ENCODE measurements at places on chromosomes 16 and 17. TPM values are rescaled to one million over a fixed set of nuclear protein-coding genes. Genes with fewer than 3 reads are reported as not detected.
A peak's percentile ranks its signal among the peaks of the same experiment; 100 is the strongest.

DNA sequence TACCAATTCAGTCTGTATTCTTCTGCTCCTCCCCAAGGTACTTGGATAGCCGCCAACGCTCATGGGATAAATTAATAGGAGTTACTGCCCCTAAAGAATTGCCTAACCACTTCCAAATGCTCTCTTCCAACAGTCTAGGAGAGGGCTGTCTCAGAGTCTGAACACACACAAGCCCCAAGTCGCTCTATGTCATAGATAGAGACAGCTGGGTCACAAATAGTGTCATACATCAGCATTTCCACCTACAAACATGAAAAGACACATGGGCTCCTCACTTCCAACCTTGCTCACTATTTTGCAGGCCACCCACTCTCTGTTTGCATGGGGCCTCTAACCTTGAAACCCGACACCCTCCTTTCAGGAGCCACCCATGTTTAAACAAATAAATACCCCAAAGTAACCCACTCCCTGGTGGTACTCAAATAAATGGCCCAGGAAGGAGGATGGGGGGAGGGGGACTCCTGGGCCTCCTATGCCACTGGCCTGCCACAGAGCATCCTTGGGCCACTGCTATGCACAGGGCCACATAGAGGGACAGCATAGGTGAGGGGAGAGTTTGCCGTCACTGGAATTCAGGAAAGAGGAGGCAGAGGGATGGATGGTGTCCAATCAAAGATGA, 265.9 kb downstream of the SOX9 start:
- H3K27ac ChIP-seq: no peak overlapping the region
- H3K4me3 ChIP-seq: no peak overlapping the region
- no peaks in the 10 kb centered on the region for H3K27me3 ChIP-seq
- DNase-seq: no peak

DNA sequence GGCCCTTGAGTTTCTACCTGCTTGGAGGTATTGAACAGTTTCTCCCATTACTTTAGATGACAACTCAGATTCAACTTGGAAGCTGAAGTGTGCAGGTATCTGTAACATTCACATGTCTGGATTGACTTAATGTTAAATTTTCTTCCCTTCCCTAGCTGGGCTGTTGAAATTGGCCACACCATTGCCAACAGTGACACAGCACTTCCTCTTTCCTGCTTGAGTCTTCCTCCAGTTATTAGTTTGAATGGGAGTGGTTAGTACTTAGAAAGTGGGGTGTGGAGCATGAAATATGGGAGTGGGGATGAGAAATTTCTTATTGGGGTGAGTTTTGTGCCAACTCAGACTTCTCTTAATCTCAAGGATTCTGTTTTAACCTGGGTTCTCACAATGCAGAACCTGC, 454.9 kb downstream of the KCNJ2 start:
- H3K27ac ChIP-seq: no peak overlapping the region
- no peak for DNase-seq
- H3K27me3 ChIP-seq: no peaks in the 10 kb centered on the region
- H3K4me1 ChIP-seq: no peaks in the 10 kb centered on the region
- no peak overlapping the region for H3K4me3 ChIP-seq
- no peaks in the 10 kb centered on the region for H3K36me3 ChIP-seq

DNA sequence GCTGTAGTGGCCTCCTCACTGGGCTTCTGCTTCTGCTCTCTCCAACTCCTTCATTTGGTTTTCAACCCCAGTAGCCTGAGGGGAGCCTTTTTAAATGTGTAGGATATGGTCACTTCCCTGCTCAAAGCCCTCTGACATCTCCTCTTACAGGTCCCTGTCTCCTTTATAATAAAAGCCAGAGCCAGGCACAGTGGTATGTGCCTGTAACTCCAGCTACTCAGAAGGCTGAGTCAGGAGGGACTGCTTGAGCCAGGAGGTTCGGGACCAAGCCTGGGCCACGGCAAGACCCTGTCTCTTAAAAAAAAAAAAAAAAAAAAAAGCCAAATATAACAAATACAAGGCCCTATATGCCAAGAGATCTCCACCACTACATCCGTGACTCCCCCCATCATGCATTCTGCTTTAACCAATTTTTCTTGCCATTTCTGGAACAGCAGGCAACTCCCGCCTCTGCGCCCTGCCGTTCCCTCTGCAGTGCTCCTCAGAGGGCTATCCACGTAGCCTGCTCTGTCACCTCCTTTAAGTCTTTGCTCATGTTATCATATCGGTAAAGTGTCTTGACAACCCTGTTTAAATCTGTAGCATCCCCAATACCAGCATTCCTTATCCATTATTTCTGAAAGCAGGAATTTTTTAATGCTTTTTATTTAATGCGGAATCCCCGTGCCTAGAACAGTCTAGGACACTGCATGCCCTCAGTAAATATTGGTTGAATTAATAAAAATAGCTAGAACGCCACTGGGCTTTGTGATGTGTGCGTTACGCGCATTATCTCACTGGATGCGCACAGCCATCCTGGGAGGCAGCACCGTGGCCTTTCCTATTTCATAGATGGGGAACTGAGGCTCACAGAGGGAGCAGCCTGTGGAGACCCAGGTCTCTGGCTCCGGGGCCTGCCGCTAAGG, 9.5 kb downstream of the ZNF771 start:
- H3K36me3 ChIP-seq: peaks cover 13% of the 10 kb centered on the region
- no peak overlapping the region for H3K27ac ChIP-seq
- peak overlapping the region; percentile 70 for H3K4me3 ChIP-seq
- no peak for DNase-seq

DNA sequence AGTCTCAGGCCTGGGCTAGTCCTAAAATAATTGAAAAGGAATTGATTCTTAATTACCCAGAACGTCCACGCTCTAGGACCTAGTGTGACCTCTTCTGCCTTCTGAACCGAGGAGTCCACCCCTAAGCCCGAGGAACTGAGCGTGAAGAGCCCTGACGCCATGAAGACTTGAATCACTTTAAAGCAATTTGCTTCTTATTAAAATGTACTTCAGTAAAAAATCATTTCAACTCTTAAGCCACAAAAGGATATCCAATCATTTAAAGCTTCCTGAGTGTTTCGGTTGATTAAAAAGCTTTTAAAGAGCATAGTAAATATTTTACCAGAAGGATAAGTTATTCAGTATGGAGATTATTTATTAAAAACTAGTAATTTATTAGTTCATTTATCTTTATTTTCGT, 11.6 kb downstream of the HSBP1 start:
- H3K36me3 ChIP-seq: no peaks in the 10 kb centered on the region
- no peak overlapping the region for H3K4me3 ChIP-seq
- no peaks in the 10 kb centered on the region for H3K27me3 ChIP-seq
- peaks cover 6% of the 10 kb centered on the region for H3K4me1 ChIP-seq

DNA sequence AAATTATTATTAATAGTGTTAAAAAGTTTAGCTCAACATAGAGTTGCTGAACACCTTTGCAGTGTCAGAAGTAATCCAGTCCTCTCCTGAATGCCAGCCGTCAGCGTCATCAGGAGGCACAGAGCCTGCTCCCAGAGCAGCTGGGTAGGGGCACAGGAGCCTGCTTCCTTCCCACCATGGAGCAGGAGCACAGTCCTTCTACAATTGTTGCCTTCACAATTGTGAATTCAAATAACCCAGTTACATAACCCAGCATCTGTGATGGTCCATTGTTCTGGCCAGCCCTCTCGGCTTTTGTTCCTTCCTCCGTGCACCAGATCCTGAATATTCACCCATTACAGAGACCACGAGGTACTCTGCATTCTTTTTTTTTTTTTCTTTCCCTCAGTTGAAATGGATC, 393.9 kb upstream of the MAF start:
- no peak overlapping the region for H3K27ac ChIP-seq
- no peak for DNase-seq
- no peaks in the 10 kb centered on the region for H3K27me3 ChIP-seq
- no peaks in the 10 kb centered on the region for H3K4me1 ChIP-seq

The NKD1 gene
- total RNA-seq: 33.2 TPM

The WDR45B gene
- total RNA-seq: 53.7 TPM
